ENCODE measurements at places on chromosomes 2 and 18.

DNA sequence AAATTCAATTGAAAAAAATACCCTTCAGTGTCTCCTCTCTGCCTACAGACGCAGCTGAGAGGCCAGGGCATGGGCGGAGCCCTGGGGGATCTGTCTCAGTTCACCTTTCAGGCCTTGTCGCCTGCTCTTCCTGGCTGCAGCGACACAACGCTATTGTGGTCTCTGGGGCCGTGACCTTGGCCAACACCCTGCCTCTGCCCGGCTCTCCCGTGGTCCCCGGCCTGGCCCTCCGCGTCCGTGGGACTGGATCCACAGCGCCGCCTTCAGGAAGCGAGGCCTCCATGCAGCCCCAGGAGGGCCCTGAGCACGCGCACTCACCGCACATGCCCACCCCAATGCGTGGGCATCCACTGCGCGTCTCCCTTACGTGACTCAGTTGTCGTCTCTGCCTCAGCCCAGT is 81.1 kb downstream of the MRPS9 start:
- peak; percentile 63 for DNase-seq
- no peaks in the 10 kb centered on the region for H3K4me1 ChIP-seq
- H3K36me3 ChIP-seq = no peaks in the 10 kb centered on the region
- H3K27ac ChIP-seq = no peak overlapping the region
- no peaks in the 10 kb centered on the region for H3K27me3 ChIP-seq

DNA sequence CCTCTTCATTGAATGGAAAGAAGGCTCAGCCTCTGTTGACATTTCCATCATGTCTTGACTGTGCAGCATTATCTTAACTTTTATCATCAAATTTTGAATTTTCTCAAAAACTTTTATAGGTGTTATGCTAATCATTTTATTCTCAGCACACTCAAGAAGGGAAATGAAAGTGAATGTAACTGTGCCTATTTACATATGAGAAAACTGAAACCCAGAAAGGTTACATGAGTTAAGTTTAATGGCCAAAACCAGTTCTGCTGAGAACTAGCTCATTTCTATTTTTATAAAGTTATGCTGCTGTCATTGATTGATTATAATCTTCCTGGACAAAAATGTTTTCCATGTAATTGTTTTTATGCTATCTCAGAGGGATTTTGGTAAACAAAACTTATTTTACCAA is 618.8 kb upstream of the NRXN1 start:
- no peak overlapping the region for H3K27ac ChIP-seq
- H3K27me3 ChIP-seq = no peaks in the 10 kb centered on the region
- H3K4me1 ChIP-seq = no peaks in the 10 kb centered on the region

DNA sequence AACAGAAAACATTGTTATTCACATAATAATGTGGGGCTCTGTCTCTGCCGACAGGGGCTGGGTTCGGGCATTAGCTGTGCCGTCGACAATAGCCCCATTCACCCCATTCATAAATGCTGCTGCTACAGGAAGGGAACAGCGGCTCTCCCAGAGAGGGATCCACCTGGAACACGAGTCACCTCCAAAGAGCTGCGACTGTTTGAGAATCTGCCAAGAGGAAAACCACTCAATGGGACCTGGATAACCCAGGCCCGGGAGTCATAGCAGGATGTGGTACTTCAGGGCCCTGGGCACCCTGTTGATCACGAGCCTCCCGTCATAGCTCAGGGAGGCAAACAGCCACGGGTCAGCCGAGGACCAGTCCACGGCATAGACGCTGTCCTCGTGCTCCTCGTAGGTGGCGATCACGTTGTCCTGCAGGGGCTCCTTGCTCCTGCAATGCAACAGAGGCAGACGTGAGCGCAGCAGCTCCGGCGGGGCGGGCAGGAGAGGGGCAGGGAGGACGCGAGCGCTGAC is 188.5 kb downstream of the EIPR1 start:
- no peaks in the 10 kb centered on the region for H3K27me3 ChIP-seq
- no peak for DNase-seq
- H3K27ac ChIP-seq = no peak overlapping the region

GRCh38 chr2:238898534-238899281 is 50.8 kb downstream of the TWIST2 start:
- peaks cover 9% of the 10 kb centered on the region for H3K4me1 ChIP-seq
- no peak overlapping the region for H3K4me3 ChIP-seq
- no peak overlapping the region for H3K27ac ChIP-seq
- DNase-seq = no peak
- H3K36me3 ChIP-seq = no peaks in the 10 kb centered on the region
- H3K27me3 ChIP-seq = no peaks in the 10 kb centered on the region

GRCh38 chr2:217568289-217568971 is 434.4 kb downstream of the TNS1 start:
- H3K4me1 ChIP-seq = no peaks in the 10 kb centered on the region
- H3K4me3 ChIP-seq = no peak overlapping the region
- no peak overlapping the region for H3K27ac ChIP-seq
- no peaks in the 10 kb centered on the region for H3K27me3 ChIP-seq

DNA sequence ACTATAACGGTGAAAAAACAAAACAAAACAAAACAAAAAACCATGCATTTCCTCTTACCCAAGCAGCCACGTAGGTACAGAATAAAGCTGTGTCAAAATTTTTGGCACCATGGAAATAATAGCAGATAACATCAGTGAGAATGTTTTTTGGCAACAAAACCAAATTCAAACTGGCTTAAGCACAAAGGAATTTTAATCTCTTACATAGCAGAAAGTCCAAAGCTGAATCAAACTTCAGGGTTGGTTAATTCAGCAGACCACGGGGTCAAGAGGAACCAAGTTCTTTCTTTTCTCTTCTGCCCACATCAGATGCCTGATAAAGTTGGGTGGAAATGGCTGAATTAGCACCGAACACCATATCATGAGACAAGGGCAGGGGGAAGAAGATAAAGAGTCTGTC is 129.5 kb downstream of the PAX3 start:
- H3K36me3 ChIP-seq = no peaks in the 10 kb centered on the region
- H3K4me3 ChIP-seq = no peak overlapping the region
- no peak for DNase-seq
- no peaks in the 10 kb centered on the region for H3K27me3 ChIP-seq
- H3K27ac ChIP-seq = no peak overlapping the region
- peaks cover 3% of the 10 kb centered on the region for H3K4me1 ChIP-seq

DNA sequence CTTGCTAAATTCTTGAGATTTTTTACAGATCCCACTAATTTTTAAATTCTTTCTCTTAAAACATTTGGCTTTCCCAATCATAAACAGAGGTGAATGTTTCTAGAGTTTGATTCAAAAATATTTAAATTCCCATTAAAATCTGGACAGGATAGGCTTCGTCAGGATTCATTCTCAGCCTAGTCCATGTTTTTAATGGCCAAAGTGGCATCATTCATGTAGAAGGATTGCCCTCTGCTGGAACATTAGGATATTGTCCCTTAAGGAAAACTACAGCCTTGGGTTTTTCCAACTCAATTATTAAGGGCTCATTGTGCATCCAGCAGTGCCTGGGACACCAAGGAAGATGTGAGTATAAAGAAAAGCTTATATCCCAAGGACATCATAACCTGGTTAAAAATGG is 71.7 kb downstream of the TPGS2 start:
- no peaks in the 10 kb centered on the region for H3K36me3 ChIP-seq
- no peaks in the 10 kb centered on the region for H3K27me3 ChIP-seq
- DNase-seq = peak; percentile 54
- H3K4me3 ChIP-seq = no peak overlapping the region

- no peaks in the 10 kb centered on the region for H3K36me3 ChIP-seq
- no peak overlapping the region for H3K4me3 ChIP-seq
- no peak overlapping the region for H3K27ac ChIP-seq
- H3K27me3 ChIP-seq = no peaks in the 10 kb centered on the region
Measured at GRCh38 chr2:179186126-179186525, 78.5 kb downstream of the SESTD1 start.

- no peak overlapping the region for H3K27ac ChIP-seq
- DNase-seq = no peak
- H3K27me3 ChIP-seq = no peaks in the 10 kb centered on the region
- no peak overlapping the region for H3K4me3 ChIP-seq
Measured at GRCh38 chr2:239856620-239857285, 168.4 kb downstream of the NDUFA10 start.

- H3K27me3 ChIP-seq = no peaks in the 10 kb centered on the region
- H3K4me1 ChIP-seq = no peaks in the 10 kb centered on the region
- H3K36me3 ChIP-seq = no peaks in the 10 kb centered on the region
- no peak overlapping the region for H3K27ac ChIP-seq
- no peak for DNase-seq
Measured at GRCh38 chr2:194328456-194328855, 1328.6 kb upstream of the SLC39A10 start.

- no peak overlapping the region for H3K27ac ChIP-seq
- H3K27me3 ChIP-seq = no peaks in the 10 kb centered on the region
- no peaks in the 10 kb centered on the region for H3K4me1 ChIP-seq
Measured at GRCh38 chr2:9243357-9243756, 36.7 kb downstream of the ASAP2 start.

DNA sequence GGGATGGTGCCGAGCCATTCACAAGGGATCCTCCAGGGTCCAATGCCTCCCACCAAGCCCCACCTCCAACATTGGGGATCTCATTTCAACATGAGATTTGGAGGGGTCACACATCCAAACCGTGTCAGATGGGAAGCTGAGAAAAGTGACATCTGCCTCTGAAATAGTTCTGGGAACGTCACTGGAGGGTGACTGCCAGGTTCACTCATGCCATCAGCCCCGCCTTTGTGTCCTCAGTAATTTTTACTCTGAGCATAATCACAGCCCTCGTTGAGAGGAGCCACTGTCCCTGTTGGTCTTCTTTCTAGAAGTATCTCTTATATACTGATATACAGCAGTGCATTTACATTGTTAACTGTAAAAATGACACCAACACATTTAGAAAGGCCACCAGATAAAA is 67.4 kb downstream of the KLHL29 start:
- no peak overlapping the region for H3K27ac ChIP-seq
- H3K4me1 ChIP-seq = no peaks in the 10 kb centered on the region
- DNase-seq = no peak
- no peaks in the 10 kb centered on the region for H3K36me3 ChIP-seq

- H3K27me3 ChIP-seq = peaks cover 9% of the 10 kb centered on the region
- H3K4me3 ChIP-seq = no peak overlapping the region
- DNase-seq = no peak
- no peaks in the 10 kb centered on the region for H3K4me1 ChIP-seq
Measured at GRCh38 chr2:176642074-176642473, 372.8 kb downstream of the MTX2 start.

- H3K4me3 ChIP-seq = no peak overlapping the region
- H3K36me3 ChIP-seq = no peaks in the 10 kb centered on the region
- no peaks in the 10 kb centered on the region for H3K27me3 ChIP-seq
- no peak for DNase-seq
Measured at GRCh38 chr2:217695033-217695520, 307.7 kb downstream of the TNS1 start.

GRCh38 chr2:171390941-171391516 is 42.8 kb downstream of the METTL8 start:
- H3K4me3 ChIP-seq = no peak overlapping the region
- no peak for DNase-seq
- H3K36me3 ChIP-seq = no peaks in the 10 kb centered on the region
- H3K27ac ChIP-seq = no peak overlapping the region
- no peaks in the 10 kb centered on the region for H3K27me3 ChIP-seq
- H3K4me1 ChIP-seq = peaks cover 4% of the 10 kb centered on the region

DNA sequence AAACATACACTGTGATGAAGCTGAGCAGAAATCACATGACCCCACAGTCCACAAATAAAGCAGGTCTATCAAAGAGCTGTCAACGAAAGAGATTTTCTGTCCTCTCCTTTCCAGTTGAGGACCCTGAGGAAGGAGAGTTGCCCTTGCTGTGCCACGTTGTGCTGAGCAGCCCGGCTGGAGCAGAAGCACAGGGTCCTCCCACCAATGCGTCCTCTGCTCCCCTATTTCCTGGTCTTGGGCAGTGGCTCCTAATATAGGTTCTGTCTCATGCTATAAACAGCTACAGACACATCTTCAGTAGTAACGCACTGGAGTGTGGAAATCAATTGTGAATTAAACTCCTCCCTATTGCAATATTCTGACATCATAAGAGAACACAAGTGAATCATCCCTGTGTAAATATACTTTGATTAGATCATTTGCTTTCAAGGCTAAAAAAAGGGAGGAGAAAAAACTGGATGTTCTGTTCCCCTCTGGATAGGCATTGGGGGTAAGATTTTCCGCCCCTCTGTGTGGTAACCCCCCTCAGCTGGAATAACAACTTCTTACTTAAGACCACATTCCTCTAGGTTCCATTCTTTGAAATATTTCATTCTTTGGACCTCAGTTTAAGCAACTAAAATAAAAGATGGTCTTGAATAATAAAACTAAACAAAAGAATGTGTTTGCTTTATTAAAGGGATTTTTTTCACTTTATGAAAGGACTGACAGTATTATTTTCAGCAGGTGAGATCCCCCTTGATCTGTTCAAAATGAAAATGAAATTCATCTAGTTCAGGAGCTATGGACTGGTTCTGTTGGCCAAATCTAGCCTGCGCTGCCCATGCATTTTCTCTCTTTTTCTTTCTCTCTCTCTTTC is 8.3 kb upstream of the RHOB start:
- no peaks in the 10 kb centered on the region for H3K27me3 ChIP-seq
- DNase-seq = no peak
- H3K4me3 ChIP-seq = no peak overlapping the region
- H3K27ac ChIP-seq = no peak overlapping the region

GRCh38 chr2:40043191-40043590 is 264.1 kb upstream of the THUMPD2 start:
- no peak overlapping the region for H3K27ac ChIP-seq
- H3K4me3 ChIP-seq = no peak overlapping the region
- no peak for DNase-seq
- no peaks in the 10 kb centered on the region for H3K4me1 ChIP-seq
- no peaks in the 10 kb centered on the region for H3K27me3 ChIP-seq
- H3K36me3 ChIP-seq = no peaks in the 10 kb centered on the region

DNA sequence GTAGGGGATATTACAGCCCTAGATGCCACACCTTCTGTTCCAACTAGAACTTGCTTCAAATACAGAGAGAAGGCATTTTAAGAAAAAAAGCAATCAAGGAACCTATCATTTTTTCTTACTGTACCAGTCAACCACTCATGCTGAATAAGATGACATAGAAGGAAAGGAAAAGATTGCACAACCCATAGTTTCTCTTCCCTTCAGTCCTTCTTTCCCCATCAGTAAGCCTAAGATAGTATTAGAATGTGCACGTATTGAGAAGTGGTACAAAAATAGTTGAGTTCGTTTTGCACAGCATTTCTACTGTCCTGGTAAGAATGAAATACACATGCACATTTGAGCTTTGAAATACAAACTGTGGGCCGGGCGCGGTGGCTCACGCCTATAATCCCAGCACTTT is 27.0 kb upstream of the HK2 start:
- no peak for DNase-seq
- no peak overlapping the region for H3K4me3 ChIP-seq
- H3K27ac ChIP-seq = no peak overlapping the region
- H3K27me3 ChIP-seq = no peaks in the 10 kb centered on the region
- no peaks in the 10 kb centered on the region for H3K4me1 ChIP-seq
- no peaks in the 10 kb centered on the region for H3K36me3 ChIP-seq

DNA sequence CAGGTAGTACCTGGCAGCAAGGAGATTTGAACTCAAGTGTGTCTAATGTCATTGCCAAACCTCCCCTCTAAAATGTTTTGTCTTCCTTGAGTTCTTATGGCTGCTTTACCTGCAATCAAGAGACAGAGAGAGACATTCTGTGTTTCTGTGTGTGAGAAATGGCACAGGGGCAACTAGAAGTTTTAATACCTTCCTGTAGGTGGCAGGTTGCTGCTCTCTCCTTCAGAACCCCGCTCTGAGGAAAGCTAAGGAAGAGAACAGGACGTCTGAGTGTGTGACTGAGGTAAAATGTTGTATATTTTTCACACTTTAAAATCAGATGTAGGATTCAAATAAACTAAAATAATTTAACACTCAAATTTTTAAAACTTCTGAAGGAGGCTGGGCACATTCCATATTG is 19.2 kb downstream of the DTNA start:
- H3K36me3 ChIP-seq = no peaks in the 10 kb centered on the region
- H3K27ac ChIP-seq = no peak overlapping the region
- no peaks in the 10 kb centered on the region for H3K27me3 ChIP-seq
- peaks cover 11% of the 10 kb centered on the region for H3K4me1 ChIP-seq
- H3K4me3 ChIP-seq = no peak overlapping the region
